ENCODE measurements at places on chromosomes 6 and 20.

DNA sequence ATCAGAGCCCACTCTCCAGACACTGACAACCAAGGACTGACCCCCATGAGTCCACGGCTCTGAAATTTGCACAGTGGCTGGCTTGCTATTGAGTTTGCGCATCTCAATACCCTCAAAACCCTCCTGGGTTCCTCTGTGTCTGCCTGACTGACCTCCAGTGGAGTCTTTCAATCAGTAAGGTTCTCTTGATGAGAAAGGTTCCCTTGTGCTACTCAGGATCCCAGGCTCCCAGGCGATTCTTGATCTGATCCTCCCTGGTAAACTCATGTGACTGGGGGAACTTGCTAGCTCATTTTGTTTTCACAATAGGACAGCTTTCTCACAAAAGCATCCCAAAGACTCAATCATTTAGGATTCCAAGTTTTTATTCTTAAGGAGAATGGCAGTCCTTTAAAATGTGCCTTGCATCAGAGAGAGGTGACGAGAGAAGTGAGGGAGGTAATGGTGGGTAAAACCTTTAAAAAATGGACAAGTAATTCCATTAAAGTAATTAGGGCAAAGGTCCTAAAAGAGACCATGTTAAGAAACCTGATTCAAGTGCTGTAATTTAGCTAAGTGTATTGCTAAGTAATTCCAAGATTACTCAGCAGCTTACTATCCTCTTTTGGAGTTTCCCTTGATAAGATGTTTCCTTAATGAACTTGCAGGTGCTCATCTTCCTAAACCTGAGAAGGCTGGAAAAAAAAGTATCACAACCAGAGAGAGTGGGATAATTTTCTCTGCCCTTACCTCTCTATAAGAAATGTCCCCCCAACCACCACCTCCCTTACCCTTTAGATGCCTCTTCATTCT lies 304.7 kb upstream of the SGK1 start:
- DNase-seq: no peak

GRCh38 chr6:134678436-134678889 lies 271.4 kb downstream of the ALDH8A1 start:
- peak; percentile 90 for DNase-seq

- DNase-seq: no peak
These were observed 19.5 kb downstream of the ANKRD60 start for GRCh38 chr20:58208944-58209343.

GRCh38 chr6:33040157-33040556 lies 30.8 kb upstream of the HLA-DOA start:
- no peak for DNase-seq

DNA sequence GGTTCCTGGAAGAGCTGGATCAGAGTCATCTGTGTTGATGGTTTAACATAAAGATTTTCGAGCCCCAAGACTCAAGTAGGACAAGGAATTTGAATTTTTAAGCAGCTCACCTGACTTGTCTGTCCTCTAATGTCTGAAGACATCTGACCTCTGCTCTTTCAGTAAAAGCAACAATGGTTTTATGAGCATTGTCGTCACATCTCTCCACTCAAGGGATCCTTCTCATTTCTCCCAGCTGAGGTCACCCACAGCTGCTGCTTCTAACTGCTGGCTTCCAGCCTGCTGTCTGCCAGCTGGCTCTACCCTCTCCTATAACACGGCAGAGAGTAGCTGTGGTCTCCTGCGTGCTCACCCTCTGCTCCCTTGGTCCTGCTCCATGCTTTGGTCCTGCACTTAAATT lies 24.7 kb upstream of the HDAC2 start:
- peak; percentile 94 for DNase-seq

GRCh38 chr6:16064671-16065072 lies 64.2 kb upstream of the MYLIP start:
- no peak for DNase-seq

DNA sequence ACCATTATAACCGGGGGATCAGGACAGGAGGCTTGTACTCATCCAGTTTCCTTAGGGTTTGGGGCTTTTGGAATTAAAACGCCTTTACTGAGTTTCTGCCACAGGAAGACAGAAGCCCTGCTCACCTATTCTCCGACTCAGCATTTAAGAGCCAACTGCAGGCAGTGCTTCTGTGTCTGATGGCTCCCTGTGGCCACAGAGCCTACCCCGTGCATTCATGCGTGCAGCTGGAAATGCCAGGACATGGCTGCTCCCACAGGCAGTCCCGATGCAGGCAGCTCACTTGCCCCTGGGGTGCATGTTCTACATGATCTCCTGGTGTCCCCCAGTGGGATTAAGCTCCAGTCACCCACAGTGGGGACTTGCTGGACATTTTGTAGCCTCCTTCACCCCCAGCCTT lies 22.2 kb downstream of the ZNF831 start:
- no peak for DNase-seq

DNA sequence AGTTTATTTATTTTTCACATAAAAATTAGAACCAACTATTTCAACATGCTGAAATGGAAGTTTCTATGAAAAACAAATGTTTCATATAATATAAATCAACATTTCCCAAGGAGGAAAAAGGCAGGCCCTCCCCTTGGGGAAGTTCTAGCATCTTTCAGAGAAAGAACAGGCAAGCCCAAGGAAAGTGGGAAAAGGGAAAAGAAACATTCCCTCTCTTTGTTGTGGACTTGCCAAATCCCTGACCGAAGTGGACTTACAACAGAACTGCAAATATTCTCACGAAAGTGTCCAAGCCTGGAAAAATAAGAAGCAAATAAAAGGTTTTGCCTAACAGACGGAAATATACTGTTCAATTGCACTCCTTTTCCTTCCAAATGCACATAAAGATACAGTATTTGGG lies 214.4 kb downstream of the ATXN1 start:
- DNase-seq: no peak

DNA sequence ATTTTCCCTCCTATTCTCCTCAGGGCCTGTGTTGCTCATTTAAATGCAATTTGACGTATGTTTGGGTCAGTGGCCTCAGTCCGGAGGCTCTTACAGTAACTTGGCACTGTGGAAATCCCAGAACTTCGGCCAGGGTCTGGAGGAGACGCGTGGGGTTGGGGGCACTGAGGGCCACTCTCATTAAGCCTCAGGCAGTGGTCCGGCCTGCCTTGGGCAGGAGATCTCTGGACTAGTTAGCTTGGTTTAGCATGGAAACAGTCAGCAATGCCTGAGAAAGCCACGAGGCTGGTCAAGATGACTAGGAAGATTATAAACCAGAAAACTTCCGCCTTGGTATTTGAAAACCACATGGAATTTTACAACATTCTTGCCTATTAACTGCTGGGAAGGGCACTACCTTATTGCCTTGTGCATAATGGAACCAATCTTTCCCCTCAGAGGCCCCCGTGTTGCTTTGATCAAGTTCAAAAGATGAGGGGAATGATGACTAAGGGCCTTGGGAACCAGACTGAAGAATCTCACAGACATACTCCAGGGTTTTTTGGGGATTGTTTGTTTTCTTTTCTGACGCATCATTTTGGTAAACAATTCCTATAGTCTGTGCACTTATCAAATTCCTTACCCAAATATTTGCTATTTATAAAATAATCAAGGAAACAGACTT lies 206.0 kb upstream of the PREP start:
- DNase-seq: peak; percentile 96

Measured in fibroblast of skin of scalp (primary cell).